ENCODE measurements at places on chromosomes 1 and 21.

- DNase-seq, result no peak
Measured at GRCh38 chr21:37281993-37282392, 14.9 kb upstream of the VPS26C start.

GRCh38 chr1:169003864-169004516 lies 102.5 kb upstream of the ATP1B1 start:
- DNase-seq, result no peak

GRCh38 chr1:154207262-154207661 lies 1.1 kb upstream of the CFAP141 start:
- no peak for DNase-seq

GRCh38 chr1:74470251-74470650 lies 42.2 kb downstream of the LRRC53 start:
- no peak for DNase-seq

DNA sequence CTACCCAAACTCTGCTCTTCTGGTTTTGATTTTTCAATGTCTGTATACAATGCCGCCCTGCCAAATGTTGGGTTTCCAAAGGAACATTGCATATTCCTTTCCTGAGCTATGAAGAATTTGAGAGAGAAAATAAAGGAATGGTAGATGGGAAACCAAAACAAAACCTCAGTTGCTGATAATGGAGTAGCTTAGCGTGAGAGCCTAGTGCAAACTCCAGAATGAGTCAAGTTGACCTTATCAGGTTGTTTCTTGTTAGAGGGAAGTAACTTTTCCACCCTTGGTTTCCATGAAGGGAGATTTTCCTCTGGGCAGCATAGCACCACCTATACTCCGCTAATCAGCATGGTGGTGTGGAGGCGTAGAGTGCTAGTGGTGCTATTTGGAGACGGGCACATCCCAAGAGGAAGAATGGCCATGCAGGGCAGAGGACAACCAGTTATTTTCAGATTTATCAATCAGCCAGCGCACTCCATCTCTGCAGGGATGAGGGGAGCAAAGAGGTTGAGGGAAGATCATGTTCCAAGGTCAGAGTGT lies 51.6 kb downstream of the BACH1 start:
- DNase-seq, result no peak

Measured in A549 (cell line).